ENCODE measurements at places on chromosomes 6 and 20.

GRCh38 chr6:82298012-82298411 lies 50.5 kb upstream of the IBTK start:
- DNase-seq: no peak

DNA sequence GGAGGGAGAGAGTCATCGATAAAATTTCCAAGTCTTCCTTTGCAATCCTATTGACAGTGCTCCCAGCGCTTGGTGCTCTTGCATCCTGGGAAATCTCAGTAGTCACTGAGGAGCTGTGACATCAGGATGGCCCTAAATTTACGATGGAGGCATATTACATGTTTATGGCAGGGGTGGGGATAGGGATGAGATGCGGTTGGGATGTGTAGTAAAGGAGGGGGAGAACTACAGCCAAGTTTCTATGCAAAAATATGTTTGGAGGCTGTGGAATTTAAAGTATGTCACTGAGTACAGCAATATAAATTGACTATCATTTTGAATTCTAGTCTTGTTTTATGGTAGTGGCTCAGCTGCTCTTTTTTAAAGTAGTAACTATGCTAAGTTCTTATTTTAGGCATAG lies 544.9 kb downstream of the PKHD1 start:
- no peak for DNase-seq

GRCh38 chr20:59988141-59988540 lies 29.9 kb downstream of the CDH26 start:
- DNase-seq: no peak

DNA sequence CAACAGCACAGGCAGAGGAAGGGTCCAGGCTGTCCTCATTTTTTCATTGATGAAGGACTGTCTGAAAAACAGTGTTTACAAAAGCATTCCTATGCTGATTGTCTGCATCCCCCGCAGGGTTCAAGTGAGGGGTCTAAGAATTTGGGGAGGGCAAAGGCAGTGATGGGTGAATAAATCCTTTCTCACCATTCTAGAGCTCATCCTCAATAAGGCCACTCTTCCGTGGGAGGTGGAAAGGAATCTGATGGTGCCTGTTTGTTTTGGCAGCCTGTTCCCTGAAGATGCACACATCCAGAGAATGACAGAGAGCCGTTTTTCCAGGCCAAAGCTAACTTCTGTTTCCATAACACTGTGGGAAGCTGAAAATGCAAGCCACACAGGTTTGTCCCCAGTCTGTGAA lies 164.5 kb downstream of the MOXD1 start:
- DNase-seq: no peak

GRCh38 chr20:53934421-53935343 lies 135.7 kb downstream of the BCAS1 start:
- peak; percentile 45 for DNase-seq

GRCh38 chr6:42166444-42167141 lies 6.6 kb upstream of the GUCA1A start:
- DNase-seq: peak; percentile 63

GRCh38 chr6:46072866-46073265 lies 56.9 kb upstream of the ENPP4 start:
- no peak for DNase-seq

DNA sequence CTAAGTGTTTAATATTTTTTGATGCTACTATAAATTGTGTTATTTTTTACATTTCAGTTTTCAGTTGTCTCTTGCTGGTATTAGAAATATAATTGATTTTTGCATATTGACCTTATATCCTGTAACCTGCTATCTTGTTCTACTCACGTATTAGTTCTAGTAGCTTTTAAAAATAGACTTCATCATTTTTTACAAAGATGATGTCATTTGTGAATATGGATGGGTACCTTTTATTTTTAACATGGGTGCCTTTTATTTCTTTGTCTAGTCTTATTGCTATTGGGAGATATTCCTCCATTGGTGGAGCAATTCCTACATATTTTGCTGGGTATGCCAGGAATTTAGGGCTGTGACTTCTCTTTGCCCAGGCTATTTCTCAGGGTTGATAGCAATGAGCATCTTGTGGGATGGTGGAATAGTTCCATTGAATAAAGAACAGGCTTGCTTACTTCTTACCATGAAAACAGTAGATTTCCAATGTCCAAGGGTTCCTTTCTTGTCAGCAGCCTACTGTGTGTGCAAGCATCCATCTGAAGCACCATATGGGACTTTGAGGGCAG lies 149.7 kb downstream of the CARMIL1 start:
- no peak for DNase-seq

GRCh38 chr6:40336296-40336695 lies 250.9 kb downstream of the LRFN2 start:
- no peak for DNase-seq

DNA sequence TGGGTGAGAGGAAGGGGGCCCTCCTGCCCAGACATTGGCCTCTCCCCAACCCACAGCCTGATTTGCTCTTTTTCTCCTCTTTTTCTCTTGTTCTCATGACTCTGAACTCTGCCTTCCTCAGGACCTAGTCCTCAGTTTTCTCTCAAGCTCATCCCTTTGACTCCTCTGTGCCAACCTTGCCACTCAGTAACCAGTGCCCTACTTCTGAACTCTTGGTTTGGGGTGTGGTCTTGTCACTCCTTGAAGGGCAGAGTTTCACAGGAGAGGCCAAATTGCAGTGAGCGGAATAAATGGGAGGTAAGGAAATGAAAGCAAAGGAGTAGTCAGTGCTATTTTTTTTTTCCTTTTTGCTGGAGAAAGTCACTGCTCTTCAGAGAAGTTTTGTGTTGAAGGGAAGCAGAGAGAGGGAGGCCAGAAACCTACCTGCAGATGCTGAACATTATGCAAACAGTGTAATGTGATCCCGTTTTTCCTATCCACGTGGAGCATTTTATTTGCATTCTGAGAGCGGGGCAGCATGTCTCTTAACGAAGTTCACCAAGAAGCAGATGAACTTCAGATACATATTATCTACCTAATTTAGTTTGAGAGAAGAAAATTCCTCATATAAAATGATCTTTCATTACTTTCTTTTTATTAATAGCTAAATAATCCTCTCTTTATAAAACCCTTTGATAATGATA lies 26.9 kb downstream of the CFAP61 start:
- no peak for DNase-seq

DNA sequence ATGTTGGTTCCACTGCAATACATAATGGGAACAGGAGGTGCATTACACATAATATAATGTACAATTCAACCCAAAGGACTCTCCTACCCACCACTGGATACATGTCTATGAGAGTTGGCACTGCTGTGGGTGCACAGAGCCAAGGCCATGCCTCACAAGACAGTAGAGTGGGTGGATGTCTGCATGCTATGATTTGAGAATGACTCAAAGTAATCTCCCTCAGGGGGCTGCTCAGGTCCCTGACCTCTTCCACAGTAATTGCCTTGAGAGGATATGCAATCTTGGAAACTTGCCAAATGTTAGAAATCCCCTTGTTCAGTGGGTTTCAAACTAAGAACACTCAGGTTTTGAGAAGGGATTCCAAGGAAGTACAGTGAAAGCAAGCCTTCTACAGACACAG lies 79.0 kb downstream of the ANKEF1 start:
- DNase-seq: no peak

- DNase-seq: no peak
Observed at GRCh38 chr6:112034616-112034995, 19.3 kb upstream of the CCN6 start.

- DNase-seq: no peak
Observed at GRCh38 chr6:52176550-52176949, 9.6 kb upstream of the IL17A start.

GRCh38 chr20:62301773-62302340 lies 940 bp upstream of the ADRM1 start:
- peak; percentile 90 for DNase-seq

DNA sequence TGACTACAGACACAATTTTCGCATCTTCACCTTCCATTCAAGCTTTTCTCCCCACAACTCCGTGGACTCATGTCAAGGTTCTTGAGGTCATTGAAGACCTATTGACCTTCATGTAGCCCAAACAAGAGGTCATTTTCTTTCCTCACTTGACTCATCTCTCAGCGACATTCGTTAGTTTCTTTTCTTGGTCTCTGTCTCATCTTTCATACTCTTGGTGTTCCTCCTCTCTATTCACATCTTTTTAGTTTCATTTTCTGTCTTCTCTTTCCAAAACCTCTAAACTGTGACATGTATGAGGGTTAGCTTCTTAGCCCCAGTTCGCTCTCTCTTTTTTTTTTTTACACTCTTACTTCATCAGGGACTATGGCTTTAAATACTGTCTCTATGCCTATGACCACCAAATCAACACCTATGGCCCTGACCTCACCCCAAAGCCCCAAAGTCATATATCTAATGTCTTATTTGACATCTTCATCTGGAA lies 128.6 kb upstream of the BACH2 start:
- no peak for DNase-seq

DNA sequence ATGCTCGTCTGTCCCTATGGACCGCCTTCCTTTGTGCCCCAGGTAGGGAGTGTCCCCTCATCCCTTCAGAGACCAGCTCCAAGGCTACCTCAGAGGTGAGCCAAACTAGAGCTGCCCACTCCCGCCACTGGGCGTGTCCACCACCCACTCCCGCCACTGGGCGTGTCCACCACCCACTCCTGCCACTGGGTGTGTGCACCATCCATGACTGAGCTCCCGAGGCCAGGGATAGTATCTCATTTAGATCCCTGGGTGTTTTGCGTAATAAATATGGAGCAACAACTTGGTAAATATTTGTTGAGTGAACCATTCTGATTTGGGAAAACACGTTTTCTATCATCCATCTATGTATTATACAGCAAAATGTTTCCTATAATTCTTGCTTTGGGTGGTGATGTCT lies 68.8 kb downstream of the ZBTB2 start:
- DNase-seq: no peak

DNA sequence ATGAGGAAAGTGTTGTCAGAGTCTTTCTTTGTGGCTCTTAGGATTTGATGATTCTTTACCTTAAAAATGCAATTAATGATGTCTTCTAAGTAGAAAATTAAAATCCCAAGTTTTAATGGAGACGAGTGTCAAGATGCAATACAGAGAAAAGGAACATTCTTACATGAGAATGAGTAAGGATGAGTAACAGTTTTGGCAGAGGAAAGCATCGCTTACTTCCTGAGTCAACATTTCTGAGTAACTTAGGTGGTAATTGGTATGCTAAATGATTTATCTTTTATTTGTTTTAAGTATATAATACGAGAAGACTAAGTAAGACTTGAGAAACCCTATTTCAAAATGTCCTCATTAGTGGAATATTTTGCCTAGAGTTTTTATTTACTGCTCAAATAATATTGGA lies 101.3 kb downstream of the RTN4IP1 start:
- DNase-seq: no peak

GRCh38 chr20:46767127-46767761 lies 57.8 kb downstream of the SLC2A10 start:
- DNase-seq: no peak

DNA sequence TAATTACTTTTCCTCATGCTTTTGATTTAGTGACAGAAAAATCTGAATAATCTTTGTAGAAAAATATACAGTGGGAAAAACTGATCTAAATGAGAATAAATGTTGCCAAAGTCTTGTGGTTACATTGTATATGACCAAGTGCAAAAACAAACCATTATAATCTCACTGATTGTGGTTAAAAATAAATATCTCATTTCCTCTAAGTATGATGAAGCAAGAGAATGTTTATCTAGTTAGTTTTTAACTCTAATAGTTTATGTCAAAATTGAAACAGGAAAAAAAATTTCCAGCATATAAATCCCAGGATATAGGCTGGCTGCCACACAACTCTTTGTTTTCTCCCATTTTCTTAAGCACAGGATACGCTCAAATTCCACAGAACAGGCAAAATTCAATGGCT lies 392.7 kb upstream of the ID4 start:
- DNase-seq: no peak

GRCh38 chr6:5053038-5053437 lies 32.1 kb upstream of the PPP1R3G start:
- DNase-seq: no peak

DNA sequence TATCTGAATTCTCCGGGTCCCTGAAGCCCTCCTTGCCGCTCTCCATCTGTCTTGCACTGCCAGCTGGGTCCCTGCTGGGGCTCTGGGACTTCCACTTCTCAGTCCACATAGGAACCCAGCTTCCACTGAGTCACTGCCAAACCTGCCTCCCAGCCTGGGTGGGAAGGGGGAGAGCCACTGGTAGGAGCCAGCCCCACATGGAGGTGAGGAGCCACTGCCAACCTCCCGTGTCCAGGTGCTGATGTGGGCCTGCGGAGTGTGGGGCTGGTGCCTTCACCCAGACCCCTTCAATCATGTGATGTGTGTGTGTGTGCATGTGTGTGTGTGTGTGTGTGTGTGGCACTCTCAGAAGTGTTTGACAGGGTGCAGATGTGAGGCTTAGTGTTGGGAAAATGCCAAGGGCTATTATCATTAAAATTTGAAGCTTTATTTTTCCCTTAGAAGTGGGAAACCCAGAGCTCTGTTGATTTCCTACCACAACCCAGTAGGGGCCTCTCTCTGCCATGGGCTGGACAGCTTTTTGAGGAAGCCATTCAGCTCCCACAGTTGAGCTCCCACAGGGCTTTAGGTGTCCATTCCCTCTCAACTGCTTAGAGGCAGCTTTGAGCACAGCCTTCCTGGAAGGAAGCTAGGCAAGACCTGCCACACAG lies 9.3 kb upstream of the SGK2 start:
- no peak for DNase-seq

DNA sequence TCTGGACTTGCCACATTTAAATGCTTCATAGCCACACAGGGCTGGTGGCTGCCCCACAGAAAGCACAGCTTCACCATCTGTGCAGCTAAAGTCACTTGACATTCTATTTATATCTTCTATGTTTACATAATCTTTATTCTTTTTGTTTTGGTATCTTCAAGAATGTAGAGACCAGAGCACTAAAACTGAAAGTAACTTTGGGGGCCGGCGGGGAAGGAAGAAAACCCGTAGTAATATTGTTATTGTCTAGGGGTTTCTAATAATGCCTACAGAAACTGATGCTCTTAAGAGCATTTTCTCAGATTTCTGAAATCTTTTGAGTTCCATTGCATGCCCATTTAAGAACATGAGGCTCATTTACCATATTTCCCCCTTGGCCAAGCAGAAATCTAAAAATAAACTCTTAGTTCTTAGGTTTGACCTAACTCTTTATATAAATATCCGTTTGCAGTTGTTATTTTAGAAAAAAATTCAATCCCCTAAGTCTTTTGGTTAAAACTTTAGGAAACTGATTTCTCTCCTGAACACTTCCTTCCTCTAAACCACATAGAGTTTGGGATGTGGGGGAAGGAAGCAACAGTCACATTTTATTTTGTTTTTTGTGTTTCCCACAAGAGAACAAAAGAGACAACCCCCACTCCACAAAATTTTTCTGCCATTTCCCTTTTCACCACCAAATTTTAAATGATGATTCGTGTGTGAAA lies 207.6 kb downstream of the OGFRL1 start:
- peak; percentile 31 for DNase-seq

DNA sequence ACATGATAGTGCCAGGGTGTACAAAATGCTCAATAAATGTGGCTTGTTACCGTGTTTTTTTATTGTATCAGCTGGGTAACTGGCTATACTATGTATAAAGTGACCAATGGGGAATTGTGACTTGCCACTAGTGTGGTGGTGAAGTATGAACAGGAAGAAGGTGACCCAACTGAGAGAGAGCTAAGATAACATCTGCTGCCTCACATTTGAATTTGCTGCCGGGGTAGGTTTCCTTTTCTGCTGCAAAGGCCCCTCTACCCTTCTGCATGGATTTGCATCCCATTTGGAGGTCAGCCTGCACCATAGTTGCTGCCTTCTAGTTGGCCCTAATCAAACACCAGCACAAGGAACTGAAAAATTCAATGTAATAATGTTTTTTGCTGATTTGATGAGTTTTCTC lies 24.1 kb downstream of the IL17A start:
- DNase-seq: no peak
